Naive thymus-derived CD8-positive, alpha-beta T cell (primary cell): ENCODE measurements at places on chromosomes 13 and 19. TPM values are rescaled to one million over a fixed set of nuclear protein-coding genes. Genes with fewer than 3 reads are reported as not detected.

GRCh38 chr13:36769126-36769525 is 49.9 kb upstream of the RFXAP start:
- DNase-seq, result no peak

GRCh38 chr19:39199025-39199424 is 2.3 kb downstream of the NCCRP1 start:
- DNase-seq, result no peak

DNA sequence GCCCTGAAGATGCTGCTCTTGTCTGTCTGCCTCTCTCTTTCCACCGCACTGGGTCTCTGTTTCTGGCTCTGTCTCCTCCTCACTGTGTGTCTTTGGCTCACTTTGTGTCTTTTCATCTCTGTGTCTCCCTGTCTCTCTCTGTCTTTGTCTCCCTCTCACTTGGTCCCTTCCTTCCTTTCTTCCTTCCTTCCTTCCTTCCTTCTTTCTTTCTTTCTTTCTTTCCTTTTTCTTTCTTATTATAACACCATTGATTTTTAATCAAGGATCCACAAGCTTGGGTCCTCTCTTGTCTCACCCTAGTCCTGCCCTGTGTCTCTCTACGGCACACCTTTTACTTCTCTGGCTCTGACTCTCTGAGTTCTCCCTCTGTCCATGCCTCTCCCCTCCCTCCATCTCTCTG is 14.3 kb downstream of the CD177 start:
- no peak for DNase-seq

Gene FCER2
- not detected for polyA plus RNA-seq
